Renal cortical epithelial cell (primary cell): ENCODE measurements at places on chromosomes 3 and 15. TPM values are rescaled to one million over a fixed set of nuclear protein-coding genes. Genes with fewer than 3 reads are reported as not detected.
A peak's percentile ranks its signal among the peaks of the same experiment; 100 is the strongest.

- DNase-seq, result no peak
These were observed 100.6 kb upstream of the ATP11B start for GRCh38 chr3:182692695-182693094.

GRCh38 chr15:80173022-80173759, 20.4 kb downstream of the FAH start:
- DNase-seq, result peak; percentile 86

GRCh38 chr3:141998669-141999290, 122.3 kb downstream of the ATP1B3 start:
- DNase-seq, result peak; percentile 51

DNA sequence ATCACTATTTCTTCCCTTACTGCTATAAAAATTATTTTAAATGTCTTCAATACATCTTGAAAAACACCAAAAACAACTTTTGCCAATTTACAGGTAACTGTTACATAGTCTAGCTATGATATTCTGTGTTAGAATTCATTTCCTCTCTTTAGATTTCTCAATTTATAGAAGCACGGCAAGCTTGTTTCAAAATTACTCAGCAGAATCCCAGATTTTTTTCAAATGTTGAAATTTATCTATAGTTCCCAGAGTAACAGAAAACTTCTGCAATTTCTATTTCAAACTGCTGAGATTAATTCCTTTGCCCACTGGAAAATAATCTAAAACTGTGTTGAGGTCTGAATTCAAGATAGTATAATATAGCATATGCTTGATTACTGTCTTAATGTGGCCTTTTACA, 41.2 kb downstream of the CCPG1 start:
- no peak for DNase-seq

DNA sequence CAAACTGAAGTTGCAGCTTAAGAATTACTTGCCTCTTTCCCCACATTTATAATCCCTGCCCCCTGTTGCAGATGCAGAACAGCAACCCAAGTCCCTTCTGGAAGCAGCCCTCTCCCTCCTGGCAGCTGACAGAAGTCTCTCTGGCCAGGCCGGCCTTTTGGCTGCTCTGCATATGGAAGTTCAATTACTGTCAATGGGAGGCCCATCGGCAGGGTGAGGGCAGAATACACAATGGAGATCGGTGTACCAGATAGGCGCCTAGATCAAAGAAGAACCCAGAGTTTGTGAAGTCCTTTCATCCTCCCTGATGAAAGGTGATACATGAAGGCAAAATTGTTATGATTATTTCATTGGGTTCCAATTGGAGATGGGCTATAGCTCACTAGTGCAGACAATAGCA, 327.9 kb upstream of the CTNNB1 start:
- DNase-seq, result no peak

- DNase-seq, result peak; percentile 43
These were observed 3.9 kb upstream of the DNASE1L3 start for GRCh38 chr3:58214484-58215316.

NPAP1 gene
- under 0.01 TPM in 1 of 2 replicates, not detected in the other for total RNA-seq

GRCh38 chr15:90259524-90259923, 5.9 kb upstream of the NGRN start:
- no peak for DNase-seq

DNA sequence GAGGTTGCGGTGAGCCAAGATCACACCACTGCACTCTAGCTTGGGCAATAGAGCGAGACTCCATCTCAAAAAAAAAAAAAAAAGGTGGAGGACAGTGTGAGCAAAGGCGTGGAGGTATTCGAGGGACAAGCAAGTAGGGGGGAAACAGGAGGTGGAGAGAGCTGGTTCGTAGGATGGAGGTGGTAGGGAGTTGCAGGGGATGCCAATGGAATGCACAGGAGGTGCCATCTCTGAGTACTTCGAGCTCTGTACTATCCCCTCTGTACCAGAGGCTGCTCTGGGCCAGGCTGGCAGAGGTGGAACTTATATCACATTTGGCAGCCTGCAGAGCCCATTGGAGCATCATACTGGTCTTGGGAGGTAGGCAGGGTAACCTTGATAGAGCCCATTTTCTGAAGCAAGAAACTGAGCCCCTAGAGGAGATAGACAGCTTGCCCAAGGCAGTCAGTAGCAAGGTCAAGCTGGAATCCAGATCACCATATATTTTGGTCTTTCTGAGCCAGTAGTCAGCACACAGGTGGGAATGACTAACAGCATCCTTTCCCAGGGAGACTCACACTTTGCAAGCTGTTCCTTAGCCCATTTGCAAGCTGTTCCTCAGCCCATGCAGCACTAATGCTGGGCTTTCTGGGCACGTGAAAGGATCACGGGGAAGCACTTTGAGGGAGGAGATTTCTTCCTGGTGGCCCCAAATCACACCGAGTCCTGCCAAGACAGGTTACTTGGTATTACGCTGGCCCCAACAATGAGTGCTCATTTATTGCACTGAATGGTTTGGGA, 9.2 kb upstream of the CCDC33 start:
- no peak for DNase-seq

DNA sequence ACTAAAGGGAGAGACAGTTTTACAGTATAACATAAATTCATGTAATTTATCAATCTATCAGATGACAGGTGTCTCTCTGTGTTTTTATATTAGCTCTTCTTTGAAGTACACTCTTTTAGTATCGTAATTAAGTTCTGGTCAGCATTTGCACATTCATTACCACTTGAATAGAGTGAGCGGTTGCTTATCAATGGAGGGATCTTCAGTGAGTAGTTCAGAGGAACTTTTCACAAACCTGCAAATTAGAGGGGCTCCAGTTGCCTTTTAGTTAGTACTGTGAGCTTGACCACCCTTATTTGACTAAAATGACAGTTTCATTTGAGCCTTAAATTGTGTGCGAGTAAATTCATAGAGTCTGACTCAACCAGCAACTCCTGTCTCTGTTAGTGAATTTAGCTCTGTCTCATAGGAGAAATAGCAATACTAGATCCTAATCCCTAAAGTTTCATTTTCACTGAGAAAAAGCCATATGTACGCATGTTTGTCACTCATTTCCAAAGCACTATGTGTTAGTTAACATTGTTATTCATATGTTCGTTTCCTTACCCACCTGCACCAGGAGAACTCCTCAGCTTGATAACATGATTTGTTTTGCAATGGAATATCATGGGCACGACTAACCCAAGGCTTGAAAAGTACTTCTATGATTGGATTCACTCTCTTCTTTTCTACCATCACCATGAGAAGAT, 57.5 kb upstream of the ZBED2 start:
- DNase-seq, result no peak

DNA sequence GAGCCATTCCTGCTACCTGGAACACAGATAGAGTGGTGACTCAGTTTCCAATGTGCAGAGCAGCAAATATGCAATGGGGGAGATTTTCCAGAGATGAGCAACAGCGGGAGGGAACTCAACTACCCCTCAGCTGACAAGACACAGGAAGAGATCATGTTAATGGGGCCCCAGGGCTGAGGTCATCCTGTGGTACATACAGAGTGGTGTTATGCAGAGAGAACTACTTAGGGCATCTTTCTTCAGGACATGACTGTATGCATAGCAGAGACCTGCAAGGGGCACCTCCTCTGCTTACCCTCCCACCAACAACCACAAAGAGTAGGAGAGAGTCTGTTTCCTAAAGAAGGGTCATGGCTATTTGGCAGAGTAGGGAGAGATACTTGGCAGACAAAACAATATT, 6.8 kb upstream of the TBC1D5 start:
- DNase-seq, result no peak

OR5H2 gene
- total RNA-seq, result not detected in 2 replicates

NDN gene
- total RNA-seq, result 26.4 and 37.2 TPM in 2 replicates

- peak; percentile 52 for DNase-seq
These were observed 468.3 kb upstream of the CBLB start for GRCh38 chr3:106337116-106337515.

OXTR gene
- 1.2 and 6.9 TPM in 2 replicates for total RNA-seq

CLSTN2 gene
- 10.2 and 49.7 TPM in 2 replicates for total RNA-seq

- no peak for DNase-seq
These were observed 45.6 kb upstream of the NDUFB4 start for GRCh38 chr3:120550546-120550945.

DNA sequence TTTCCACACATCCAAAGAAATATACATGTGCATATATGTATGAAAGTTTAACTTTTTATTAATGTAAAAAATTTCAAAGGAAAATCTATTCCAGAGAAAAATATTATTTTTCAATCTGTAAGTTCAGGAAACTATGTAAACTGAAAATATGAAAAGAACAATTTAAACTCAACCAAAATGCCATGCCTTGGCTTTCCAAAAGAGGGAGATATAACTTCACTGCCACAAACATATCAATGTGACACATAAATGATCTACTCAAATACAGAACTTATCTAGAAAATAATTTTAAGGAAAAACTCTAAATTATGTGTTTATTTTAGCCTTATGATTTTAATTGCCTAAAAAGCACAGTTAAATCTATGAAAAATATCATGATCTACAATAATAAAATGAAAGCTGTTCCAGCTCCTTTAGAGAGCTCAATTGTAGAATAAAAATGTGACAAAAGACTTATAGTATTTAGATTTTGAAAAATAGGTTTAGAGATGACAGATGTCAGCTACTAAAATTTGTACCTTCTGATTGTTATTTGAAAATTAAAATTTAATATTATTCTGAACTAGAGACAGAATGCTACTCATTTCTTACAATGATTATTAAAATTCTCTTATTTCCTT, 94.8 kb downstream of the GBE1 start:
- DNase-seq, result peak; percentile 29

GRCh38 chr15:40065166-40065565, 26.2 kb upstream of the SRP14 start:
- no peak for DNase-seq

DNA sequence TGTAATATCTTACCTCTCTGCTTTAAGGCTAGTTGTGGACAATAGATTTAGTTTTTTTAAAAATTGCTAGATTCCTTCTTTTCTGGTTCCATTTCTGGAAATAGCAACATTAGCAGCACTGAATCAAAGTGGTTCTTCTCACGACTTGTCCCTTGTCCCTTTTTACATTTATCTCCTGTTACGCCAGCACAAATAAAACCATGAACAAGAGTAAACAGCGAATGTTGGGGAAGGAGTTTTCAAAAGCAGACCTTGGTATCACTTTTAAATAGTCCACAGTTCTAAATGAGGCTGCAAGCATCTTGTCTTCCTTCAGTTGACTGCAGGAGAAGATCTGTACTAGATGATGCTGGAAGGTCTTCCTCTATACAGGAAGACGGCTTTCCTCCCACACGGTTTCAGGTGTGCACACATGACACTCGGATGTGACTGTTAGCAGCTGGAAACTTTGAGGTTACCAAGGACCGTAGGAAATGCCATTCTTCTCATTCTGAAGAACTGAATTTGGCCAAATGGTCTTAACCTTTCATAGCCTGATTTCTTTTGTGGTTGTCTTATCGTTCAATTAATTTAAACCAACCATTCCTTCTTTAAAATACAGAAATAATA, 251.0 kb upstream of the ICE2 start:
- no peak for DNase-seq

PDZRN3 gene
- total RNA-seq, result 0.17 and 0.30 TPM in 2 replicates

DNA sequence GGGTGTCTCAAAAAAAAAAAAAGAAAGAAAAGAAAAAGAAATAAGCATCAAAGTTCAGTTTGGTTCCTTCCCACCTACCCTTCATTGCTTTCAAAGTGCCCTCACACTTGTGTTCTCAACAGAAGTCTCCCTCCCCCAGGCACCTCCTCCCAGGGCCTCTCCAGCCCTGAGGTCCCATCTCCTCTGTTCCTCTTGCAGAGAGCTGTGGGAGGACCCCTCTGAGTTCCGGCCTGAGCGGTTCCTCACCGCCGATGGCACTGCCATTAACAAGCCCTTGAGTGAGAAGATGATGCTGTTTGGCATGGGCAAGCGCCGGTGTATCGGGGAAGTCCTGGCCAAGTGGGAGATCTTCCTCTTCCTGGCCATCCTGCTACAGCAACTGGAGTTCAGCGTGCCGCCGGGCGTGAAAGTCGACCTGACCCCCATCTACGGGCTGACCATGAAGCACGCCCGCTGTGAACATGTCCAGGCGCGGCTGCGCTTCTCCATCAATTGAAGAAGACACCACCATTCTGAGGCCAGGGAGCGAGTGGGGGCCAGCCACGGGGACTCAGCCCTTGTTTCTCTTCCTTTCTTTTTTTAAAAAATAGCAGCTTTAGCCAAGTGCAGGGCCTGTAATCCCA, 6.1 kb downstream of the CYP1A2 start:
- DNase-seq, result no peak
